DMS 273 treated with DMSO at 0.1 percent for 48 hours (cell line): ENCODE measurements at places on chromosomes 3 and 15.

GRCh38 chr15:59515190-59515589 lies 77.2 kb downstream of the FAM81A start:
- DNase-seq, result no peak

- DNase-seq, result no peak
Measured at GRCh38 chr3:171383206-171384018, 76.8 kb downstream of the TNIK start.

- DNase-seq, result no peak
Measured at GRCh38 chr3:58101499-58102389, 93.5 kb downstream of the FLNB start.

DNA sequence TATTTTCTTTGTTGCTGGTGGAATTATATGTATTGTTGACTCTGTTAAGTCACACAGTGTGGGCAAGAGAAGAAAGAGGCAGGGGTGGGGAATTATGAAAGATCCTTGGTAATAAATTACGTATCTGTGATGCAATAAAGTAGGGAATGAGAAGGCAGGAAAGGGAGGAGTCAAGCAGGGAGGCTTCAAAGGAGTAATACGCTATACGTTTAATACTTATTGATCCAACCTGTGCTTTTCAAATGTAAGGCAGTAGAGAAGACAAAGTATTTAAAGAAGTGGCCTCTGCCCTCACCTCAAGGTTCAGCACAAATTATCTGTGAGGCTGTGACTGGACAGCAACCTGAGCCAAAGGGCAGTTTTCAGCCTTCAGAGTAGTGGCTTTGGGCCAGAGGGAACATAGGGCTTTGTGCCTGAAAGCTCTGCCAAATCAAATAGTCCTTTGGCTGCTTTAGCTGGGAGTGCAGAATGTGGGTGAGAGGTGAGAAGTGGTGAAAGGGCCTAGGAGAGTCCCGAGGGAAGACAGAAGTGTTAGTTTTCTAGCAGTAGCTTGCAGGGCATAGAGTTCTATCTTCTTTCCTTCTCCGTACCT lies 1.2 kb upstream of the PLIN1 start:
- DNase-seq, result no peak

DNA sequence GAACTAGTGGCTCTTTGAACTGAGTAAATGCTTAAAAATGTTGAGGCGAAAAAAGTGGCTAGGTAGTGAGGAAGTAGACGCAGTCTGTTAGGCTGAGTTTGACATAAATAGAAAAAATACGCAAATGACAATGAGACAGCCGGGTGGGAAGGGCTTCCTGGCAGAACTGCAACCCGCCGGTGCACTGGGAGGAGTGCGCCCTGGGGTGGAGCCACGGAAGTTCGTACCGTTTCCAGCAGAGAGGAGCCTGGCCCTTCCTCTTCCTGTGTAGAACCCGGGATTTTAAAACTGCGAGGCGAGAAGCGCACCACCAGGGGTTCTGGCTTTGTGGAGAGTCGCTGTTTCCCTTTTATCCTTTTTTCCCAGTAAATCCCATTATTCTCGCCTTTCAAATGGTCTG lies 602.6 kb downstream of the PYDC2 start:
- DNase-seq, result no peak

DNA sequence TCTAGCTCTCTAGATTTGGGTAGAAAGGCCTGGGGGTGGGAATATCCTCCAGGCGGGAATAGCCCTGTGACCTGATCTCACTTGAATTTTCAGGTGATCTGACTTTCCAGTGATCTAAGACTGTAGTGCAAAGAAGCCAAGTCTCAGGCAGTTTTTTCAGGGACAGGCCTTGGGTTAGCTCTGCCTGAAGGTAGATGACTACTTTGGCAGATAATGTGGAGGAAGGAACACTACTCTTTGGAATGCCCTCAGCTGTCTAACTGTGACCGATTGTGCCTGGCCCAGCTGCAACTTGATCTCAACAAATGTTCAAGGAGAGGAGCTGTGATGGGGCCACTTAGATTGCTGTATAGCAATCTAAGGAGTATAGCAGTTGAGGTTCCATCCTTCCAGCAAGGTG lies 193.7 kb downstream of the TCF12 start:
- DNase-seq, result no peak

DNA sequence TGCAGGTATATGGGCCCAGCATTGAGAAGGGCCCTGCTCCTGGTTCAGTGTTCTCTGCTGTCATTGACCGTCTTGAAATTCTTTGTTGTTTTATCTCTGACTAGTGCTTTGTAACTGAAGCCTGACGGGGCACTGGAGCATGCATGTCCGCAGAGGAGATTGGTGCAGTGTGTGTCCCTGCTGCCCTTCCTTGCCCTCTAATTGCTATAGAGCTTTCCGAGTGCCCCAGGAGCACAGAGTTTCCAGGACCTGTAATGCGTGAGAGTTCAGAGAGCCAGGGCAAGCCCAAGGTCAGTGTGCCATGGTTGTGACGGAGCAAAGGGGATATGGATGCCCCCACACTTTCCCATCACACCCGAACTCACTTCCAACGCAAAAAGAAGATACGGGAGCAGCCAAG lies 174.3 kb upstream of the UBE3A start:
- no peak for DNase-seq

DNA sequence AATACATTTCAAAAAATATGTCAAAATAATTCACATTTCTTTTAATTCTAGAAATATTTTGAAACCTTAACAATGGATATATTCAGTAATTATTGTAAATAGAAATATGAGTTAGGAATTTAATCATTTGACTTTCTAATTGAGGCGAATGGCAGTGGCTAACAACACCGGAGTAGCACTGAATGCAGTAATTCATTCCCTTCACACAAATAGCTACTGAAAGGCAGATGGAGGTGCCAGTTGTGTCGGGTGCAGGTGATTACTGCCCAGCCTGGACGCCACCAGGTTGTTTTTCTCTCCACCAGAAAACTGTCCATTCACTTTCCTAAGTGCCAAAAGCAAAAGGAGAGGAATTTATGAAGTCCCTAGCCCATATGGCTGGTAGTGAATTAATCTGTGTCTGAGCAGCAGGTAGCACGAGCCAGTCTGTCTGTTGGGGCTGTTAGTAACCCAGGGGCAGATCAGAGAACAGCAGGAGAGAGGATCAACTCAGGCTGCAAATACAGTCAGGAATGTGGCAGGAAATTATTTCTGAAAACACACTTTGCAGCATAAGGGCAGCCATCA lies 79.3 kb upstream of the GMNC start:
- DNase-seq, result peak; percentile 50

GRCh38 chr3:20302766-20303165 lies 116.8 kb upstream of the SGO1 start:
- DNase-seq, result no peak

GRCh38 chr15:69351333-69351732 lies 52.6 kb downstream of the PAQR5 start:
- DNase-seq, result no peak

DNA sequence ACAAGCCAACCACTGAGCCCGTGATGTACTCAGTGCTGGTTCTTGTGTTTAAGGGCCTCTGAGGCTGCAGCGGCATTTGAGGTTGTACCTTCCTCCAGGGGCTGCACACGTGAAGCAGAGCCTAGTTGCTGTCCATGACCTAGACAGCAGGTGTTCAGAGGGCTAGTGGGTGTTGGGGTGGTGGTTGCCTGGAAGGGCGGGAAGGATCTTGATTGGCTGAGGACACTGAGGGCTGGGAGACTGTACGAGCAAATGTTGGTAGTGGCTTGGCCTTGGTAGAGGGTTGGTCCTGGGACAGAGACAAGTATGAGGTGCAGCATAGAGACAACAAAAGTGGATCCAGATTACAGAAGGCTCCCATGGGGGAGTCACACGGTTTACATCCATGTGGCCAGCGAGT lies 17.0 kb upstream of the HES1 start:
- DNase-seq, result no peak

DNA sequence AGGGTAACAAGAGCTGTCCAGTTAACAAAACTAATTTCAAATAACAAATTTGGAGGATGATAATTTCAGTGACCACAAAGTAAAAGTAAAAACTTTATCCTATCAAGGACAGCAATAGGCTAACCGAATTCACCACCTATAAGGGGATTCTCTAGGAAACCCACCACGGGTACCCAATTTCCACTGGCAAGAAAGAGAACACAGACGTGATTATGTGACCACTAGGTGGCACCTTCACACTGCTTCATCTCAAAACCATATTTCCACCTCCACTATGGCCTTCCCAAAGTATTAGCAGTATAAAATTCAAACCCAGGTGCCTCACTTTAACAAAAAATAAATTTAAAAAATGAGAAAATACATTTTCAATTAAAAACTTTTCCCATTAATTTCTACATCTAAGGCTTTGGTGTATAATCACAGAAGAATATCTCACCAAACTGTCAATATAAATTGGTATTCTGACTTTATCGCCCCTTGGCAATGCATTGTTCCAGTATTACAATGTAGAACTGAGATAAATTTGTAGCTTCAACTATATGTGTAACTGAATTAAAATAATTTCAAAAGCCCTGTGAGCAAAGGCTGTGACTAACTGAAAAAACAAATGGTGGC lies 96.5 kb downstream of the FSIP1 start:
- no peak for DNase-seq

DNA sequence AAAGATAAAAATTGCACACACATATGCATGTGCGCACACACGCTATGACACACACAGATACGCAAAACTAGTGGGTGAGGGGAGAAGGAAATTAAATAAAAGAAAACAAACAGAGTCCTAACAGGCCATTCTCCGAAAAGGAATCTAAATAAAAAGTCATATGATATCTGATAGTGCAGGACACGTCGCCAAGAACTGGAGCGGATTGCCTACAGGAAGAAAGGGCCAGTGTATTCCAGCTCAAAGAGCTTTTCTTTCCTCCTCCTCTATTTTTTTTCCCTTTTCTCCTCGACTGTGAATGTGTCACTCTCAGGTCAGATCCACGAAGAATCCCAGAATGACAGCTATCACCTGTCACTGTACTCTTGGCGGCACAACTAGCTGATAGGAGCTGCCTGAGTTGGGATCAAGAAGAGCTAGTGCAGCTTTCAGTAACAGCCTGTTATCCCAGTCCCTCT lies 157.8 kb downstream of the TIGIT start:
- DNase-seq, result no peak

- DNase-seq, result no peak
Measured at GRCh38 chr3:140216249-140216648, 281.3 kb downstream of the CLSTN2 start.
